ENCODE measurements at places on chromosomes 1 and 21.

- no peak overlapping the region for H3K27ac ChIP-seq
- H3K4me1 ChIP-seq = no peaks in the 10 kb centered on the region
- H3K27me3 ChIP-seq = peaks cover under 1% of the 10 kb centered on the region
Measured at GRCh38 chr1:62875676-62876075, 91.7 kb downstream of the ATG4C start.

GRCh38 chr1:12245116-12245515, 15.3 kb downstream of the VPS13D start:
- H3K27ac ChIP-seq = peak overlapping the region; percentile 75
- H3K4me1 ChIP-seq = peaks cover 27% of the 10 kb centered on the region
- H3K36me3 ChIP-seq = peaks cover 78% of the 10 kb centered on the region
- H3K4me3 ChIP-seq = no peak overlapping the region
- DNase-seq = no peak

DNA sequence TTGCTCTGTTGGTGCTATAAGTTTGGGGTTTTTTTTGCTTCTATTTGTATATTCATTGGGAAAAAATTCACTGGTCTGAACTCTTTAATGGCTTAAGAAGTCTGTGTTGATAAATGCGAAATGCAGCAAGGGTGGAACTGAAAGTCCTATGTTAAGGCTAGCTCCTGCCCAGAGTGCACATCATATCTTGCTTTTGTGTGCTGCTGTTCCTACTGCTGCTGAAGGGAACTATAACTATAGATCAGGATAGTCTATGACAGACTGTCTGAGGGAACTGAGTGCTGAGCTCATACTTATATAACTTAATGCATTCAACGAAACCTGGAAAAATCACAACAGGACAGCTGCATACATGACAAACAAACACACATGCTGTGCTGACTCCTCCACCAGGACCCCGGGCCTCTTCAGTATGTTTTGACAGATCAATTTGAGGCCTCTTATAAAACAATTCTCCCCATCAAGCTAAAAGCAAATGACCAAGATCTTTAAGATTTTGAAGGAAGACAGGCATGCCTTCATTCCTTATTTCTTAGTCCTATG, 1031.5 kb upstream of the ADGRL2 start:
- no peaks in the 10 kb centered on the region for H3K36me3 ChIP-seq
- DNase-seq = no peak
- H3K4me3 ChIP-seq = no peak overlapping the region
- H3K27ac ChIP-seq = no peak overlapping the region
- no peaks in the 10 kb centered on the region for H3K4me1 ChIP-seq
- H3K27me3 ChIP-seq = no peaks in the 10 kb centered on the region

DNA sequence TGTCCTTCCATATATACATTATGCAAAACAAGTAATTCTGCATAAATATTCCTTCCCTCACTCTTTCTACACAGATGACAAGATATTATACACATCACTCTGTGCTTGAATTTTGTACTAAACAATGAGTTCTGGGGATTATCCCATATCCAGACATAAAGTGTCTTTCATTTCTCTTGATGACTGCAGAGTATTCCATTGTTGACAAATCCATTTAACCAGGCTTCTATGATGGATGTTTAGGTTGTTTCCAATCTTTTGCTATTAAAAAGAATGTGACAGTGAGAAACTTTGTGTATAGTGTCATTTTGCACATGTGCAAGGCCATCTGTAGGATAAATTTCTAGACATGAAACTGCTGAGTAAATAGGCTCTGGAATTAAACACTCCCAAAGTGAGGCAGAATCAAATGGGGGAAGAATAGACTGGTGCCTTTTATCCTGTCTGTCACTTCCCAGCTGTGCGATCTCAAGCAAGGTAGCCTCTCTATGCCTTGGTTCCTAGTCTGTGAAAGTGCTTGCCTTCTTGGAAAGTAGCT, 29.9 kb upstream of the ATP2B4 start:
- H3K27me3 ChIP-seq = no peaks in the 10 kb centered on the region
- H3K36me3 ChIP-seq = no peaks in the 10 kb centered on the region
- peaks cover 10% of the 10 kb centered on the region for H3K4me1 ChIP-seq
- no peak overlapping the region for H3K27ac ChIP-seq

GRCh38 chr21:39132248-39132647, 51.0 kb downstream of the PSMG1 start:
- H3K4me1 ChIP-seq = peaks cover 9% of the 10 kb centered on the region
- no peaks in the 10 kb centered on the region for H3K36me3 ChIP-seq
- no peaks in the 10 kb centered on the region for H3K27me3 ChIP-seq
- H3K4me3 ChIP-seq = no peak overlapping the region
